ENCODE measurements at places on chromosomes 16 and 17.

GRCh38 chr16:84647828-84648594, at the start of gene KLHL36:
Gene KLHL36 (plus strand): TSS chr16:84648511. CDS start chr16:84650868, 2,357 bp downstream.
- no peak for DNase-seq

- DNase-seq = no peak
Observed at GRCh38 chr16:64236316-64236715, 885.5 kb downstream of the CDH11 start.

- no peak for DNase-seq
Observed at GRCh38 chr16:84879569-84880487, 60.0 kb downstream of the CRISPLD2 start.

GRCh38 chr16:8512941-8513624, 77.2 kb downstream of the TMEM114 start:
- no peak for DNase-seq

DNA sequence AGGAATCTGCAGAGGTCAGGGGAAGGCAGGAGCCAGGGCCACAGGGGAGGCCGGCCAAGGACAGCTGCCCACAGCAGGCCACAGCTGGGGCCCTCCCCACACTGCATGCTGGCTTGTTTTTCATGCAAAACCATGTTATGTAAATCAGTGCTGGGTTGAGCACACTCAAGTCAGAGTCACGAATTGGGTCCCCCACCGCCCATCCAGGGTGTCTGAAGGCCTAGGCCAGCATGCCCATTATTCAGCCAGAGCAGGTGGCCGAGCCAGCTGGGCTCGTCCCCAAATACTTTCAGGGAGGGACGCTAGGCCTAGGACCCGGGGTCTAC, 51.2 kb upstream of the TOB1 start:
- DNase-seq = no peak

DNA sequence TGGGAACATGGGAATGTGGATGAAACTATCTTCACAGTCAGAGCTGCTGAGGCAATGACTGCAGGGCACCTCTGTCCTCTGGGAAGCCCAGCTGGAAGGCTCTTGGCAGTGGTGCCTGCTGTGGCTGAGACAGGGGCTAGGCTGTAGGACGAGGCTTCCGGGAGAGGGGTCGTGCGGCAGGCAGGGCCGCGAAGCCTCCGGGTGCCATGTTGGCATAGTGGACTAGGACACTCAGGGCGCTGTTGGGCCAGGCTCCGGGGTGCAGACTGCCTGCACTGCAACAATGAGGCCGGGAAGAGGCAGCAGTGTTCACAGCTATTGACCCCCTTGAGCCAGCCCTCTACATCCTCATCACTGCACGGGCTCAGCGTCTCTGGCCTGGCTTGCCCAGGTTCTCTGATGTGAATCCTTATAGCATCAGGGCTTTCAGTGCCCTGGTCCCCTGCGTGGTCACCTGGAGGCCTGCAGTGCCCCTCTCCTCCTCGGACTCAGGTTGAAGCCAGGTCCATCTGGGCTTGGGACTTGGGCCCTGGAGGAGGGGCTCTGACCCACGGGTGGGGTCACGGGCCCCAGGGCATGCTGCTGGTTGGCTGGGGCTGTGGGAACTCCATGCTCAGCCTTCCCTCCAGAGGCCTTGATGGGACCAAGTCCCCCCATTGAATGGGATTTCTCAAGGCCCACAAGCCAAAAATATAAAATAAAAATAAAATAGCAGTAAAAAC, 91.6 kb downstream of the TNFRSF13B start:
- DNase-seq = no peak

Measured in HFF-Myc (cell line).